A549 treated with Hydrocortisone at 1 μM for 4 hours (cell line): ENCODE measurements at places on chromosomes 13 and 19. TPM values are rescaled to one million over a fixed set of nuclear protein-coding genes. Genes with fewer than 3 reads are reported as not detected.

The ENOX1 gene
- 1.9 to 2.4 TPM (median 2.1 TPM) in 5 replicates for total RNA-seq

The ZNF264 gene
- 6.9 to 9.4 TPM (median 7.6 TPM) in 5 replicates for total RNA-seq

The ZNF765 gene
- 3.3 to 5.9 TPM (median 4.1 TPM) in 5 replicates for total RNA-seq

The ZFP36 gene
- 156 to 252 TPM (median 234 TPM) in 5 replicates for total RNA-seq

The GNG8 gene
- not detected in 5 replicates for total RNA-seq

The MTMR6 gene
- total RNA-seq: 6.8 to 11.0 TPM (median 9.1 TPM) in 5 replicates

The ICAM1 gene
- total RNA-seq: 2.5 to 4.4 TPM (median 4.3 TPM) in 5 replicates

The RUBCNL gene
- 0.08 to 0.21 TPM (median 0.16 TPM) in 5 replicates for total RNA-seq

The HSPBP1 gene
- total RNA-seq: 118 to 141 TPM (median 133 TPM) in 5 replicates

The LYL1 gene
- 0.67 to 1.1 TPM (median 0.71 TPM) in 5 replicates for total RNA-seq

The PSG3 gene
- 0.07 to 0.26 TPM (median 0.09 TPM) in 3 of 5 replicates, not detected in the others for total RNA-seq

The TSSK6 gene
- total RNA-seq: 1.2 to 1.9 TPM (median 1.5 TPM) in 5 replicates

The OR7A5 gene
- not detected in 5 replicates for total RNA-seq

The MAST1 gene
- 1.3 to 2.1 TPM (median 1.8 TPM) in 5 replicates for total RNA-seq

The NPHS1 gene
- 0.35 to 0.68 TPM (median 0.59 TPM) in 5 replicates for total RNA-seq
